NCI-H774 (cell line): ENCODE measurements at places on chromosomes 12 and 14.

DNA sequence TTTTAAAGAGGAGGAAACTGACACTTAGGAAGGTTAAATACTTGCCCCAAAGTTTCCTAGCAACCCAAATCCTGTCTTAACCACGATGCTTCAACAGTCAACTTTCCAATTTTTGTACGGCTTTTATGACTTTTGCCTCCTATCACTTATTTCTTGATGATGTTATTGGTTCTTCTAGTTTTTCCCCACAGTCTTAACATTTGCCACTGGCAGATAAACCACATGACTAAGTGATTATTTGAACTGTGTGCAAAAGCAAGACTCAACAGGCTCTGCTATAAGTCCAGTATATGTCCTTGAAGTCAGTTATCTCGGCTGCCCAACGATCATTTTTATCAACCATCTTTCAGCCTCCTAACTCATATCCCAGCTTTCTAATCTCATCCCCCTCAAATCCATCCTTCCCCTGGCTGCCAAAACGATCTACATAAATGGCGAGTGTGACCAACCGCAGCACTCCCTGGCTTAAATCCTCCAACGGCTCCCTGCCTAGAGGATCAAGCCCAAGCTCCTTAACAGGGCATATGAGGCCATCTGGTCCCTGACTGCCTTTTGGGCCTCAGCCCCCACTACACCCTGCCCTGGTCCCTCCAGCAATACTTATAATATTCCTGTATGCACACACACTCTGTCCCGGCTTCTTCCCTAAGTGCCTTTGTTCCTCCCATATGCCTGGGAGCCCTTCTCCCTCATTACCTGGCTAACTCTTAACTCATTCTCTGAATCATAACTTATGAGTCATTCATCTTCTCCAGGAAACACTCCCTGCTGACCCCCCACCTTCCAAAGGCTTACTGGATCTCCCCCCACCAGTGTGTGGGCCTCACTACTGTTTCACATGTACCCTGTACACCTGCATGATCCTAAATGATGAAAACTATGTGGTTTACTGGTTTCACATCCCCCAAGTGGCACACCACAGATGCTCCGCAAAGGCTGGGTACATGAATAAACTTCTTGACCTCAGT lies 8.8 kb downstream of the VPS37B start:
- DNase-seq = no peak

- peak; percentile 74 for DNase-seq
These were observed 62.4 kb upstream of the PLBD1 start for GRCh38 chr12:14629832-14630710.

DNA sequence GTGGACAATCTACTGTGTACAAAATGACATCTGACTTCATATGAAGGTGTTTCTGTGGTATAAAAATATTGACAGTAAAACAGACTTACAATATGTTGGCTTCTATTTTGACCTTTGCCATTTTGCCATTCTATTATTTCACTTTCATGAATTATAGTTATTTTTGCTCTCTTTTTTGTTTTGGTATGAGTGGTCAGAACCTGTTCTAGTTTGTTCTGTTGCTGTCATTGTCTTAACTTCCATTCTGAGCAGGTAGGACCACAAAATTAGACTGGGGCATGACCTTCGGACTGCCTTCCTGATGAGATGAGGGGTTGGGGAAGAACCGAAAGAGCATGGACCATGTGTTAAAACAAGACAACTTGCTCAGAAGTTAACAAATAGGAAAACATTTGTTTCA lies 36.5 kb upstream of the IFNG-AS1 start:
- no peak for DNase-seq

DNA sequence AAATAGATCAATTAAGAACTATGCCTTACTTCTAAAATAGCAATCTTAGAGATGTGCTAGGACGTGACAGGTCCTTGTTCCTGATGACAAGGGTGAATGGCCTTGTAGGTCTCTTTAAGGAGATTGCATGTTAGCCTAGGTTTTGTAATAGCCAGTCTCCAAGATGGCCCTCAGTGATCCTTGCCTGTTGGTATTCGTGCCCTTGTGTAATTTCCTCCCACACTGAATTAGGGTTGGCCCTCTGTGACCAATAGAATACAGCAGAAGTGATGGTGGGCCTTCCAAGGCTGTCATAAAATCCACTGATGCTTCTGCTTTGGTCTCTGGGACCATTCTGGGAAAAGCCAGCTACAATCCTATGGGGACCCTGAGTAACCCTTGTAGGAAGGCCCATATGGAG lies 38.2 kb upstream of the SNX6 start:
- DNase-seq = no peak

DNA sequence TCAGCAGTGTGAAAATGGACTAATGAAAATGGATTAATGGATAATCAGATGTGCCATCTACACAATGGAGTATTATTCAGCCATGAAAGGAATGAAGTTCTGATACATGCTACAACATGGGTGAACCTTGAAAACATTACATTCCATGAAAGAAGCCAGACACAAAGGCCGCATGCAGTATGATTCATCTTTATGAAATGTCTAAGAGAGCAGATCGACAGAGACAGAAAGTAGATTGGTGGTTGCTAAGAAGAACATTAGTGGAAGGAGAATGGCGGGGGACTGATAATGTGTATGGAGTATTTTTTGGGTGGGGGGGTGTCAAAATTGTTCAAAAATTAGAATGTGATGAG lies 47.3 kb downstream of the PRKAB1 start:
- DNase-seq = no peak

DNA sequence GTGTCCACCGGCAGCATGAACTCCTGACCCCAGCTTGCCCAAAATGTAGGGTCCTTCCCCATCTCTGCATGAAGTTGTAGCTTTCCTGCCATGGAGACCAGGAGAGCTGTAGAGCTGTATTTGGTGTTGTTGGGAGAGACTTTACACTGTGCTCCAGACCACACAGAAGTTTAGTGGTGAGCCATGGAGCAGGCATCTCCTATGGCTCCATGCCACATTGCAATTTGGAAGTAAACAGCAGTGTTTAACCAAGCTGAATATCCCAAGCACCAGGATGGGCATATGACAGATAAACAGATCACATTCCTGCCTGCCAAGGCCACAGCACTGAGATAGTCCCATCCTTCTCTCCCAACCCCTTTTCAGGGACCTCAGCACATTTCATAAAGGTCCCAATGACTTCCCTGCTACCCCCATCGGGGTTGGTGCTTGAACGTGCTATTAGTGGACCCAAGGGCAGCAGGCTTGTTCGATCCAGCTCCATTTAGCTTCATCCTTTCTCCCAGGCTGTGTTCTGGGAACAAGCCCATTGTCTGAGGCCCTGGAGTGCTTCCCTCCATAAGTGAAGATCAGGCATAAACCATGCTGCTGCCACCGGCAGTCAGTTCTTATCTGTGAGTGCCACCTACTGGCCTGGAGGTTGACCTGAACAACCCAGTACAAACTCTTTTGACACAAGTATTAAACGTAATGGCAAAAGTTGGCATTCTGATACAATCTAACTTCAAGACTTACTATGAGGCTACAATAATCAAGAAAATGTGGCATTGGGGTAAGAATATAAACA lies 172.3 kb upstream of the ATXN7L3B start:
- no peak for DNase-seq

- DNase-seq = no peak
These were observed 48.2 kb downstream of the ATF7 start for GRCh38 chr12:53577941-53578352.

DNA sequence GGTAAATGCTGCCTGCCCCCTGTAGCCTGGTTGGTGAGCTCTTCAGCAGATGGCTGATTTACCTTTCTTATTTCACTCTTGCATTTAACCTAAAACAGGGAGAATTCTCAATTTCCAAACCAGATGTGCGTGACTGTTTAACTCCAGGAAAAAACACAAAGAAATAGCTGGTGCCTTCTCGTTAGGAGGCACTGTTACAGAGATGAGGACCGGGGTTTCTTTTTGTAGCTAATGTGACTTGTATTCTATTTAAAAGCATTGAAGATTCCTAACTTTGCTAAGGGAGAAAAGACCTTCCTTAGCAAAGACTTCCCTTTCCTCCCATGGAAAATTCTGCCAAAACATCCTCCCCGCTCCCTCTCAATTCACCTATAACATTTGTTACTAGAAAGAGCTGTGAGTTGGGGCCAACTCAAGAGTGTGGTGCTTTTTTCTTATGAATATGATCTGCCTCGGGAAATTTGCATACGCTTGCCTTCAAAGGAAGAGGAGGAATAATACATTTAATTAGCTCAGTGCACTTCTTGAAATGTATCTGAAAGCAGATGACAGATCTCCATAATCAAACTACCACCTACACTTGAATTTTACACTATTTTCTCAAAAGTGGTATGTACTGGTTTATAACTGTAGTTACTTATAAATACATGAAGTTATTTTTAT lies 102.0 kb upstream of the ARID2 start:
- no peak for DNase-seq

DNA sequence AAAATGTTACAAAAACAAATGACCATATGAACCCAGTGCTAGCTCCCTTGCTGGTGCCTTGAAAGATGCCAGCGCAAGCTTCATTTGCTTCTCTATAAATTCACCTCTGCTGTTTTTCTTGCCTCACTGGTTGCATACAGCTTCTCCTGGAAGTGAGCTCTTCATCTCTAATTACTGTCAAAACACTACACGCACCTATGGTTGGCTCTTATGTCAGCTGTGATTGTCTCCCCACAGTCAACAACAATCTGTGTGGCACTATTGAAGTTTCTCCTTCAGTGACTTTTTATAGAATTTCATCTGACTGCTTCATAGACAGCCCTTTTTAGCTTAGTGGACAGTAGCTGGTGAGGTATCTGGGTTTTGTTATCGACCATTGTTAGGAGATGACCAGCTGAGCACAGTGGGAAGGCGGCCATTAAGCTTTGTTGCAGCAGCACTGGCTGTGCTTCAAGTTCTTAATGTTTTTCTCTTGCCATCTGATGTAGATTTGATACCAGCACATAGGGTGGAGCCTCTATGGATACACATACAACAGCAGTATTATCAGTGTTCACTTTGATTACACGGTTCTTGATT lies 131.8 kb downstream of the KITLG start:
- peak; percentile 21 for DNase-seq

- DNase-seq = no peak
These were observed 18.8 kb downstream of the GPR65 start for GRCh38 chr14:88023658-88024187.

GRCh38 chr14:77707355-77707723 lies 484 bp downstream of the ALKBH1 start:
- no peak for DNase-seq

- DNase-seq = peak; percentile 5
These were observed 656 bp upstream of the DTD2 start for GRCh38 chr14:31457665-31458659.

DNA sequence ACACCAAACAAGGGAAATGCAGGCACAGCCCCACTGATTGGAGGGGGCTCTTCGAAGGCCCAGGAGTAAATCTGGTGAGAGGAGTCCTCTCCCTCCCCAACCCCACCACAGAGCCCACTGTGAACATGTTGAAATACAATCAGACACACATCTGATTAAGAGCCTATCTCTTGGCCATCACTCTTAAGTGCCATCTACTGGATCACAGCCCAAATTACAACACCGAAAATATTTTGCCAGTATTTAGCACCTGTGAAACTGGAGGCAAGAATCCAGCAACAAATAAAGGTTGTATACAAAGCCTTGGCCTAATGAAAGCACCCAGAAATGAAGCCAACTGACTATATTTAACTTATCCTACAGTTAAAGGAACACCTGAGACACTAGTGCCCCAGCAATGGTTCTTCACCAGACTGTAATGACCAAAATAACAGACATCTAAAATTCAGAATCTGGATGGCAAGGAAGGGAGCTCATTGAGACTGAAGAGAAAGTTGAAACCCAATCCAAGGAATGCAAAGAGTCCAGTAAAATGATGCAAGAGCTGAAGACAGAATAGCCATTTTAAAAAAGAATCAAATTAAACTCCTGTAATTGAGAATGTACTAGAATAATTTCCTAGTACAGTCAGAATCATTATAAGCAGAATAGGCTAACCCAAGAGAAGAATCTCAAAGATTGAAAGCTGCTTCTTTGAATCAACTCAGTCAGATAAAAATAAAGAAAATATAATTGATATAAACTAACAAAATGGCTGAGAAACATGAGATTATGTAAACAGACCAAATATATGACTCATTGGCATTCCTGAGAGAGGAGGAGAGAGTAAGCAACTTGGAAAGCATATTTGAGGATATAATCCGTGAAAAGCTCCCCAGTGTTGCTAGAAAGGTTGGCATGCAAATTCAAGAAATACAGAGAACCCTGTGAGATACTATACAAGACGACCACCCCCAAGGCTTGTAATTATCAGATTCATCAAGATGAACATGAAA lies 1117.0 kb downstream of the FLRT2 start:
- no peak for DNase-seq

- no peak for DNase-seq
These were observed 230.9 kb upstream of the NOVA1 start for GRCh38 chr14:26828741-26829140.

- DNase-seq = no peak
These were observed 319.5 kb upstream of the SFSWAP start for GRCh38 chr12:131391399-131391798.

GRCh38 chr14:32980178-32980901 lies 41.7 kb downstream of the NPAS3 start:
- no peak for DNase-seq

GRCh38 chr14:59601056-59601455 lies 24.4 kb upstream of the CCDC175 start:
- no peak for DNase-seq

GRCh38 chr14:99329711-99330315 lies 57.8 kb upstream of the BCL11B start:
- no peak for DNase-seq

GRCh38 chr12:114949058-114949820 lies 265.3 kb upstream of the TBX3 start:
- no peak for DNase-seq

- no peak for DNase-seq
These were observed 702 bp downstream of the FAM222A start for GRCh38 chr12:109714141-109714912.

- no peak for DNase-seq
These were observed 550 bp upstream of the NUP107 start for GRCh38 chr12:68686262-68686594.

GRCh38 chr12:94779485-94779884 lies 129.1 kb upstream of the TMCC3 start:
- DNase-seq = no peak

GRCh38 chr14:26596543-26597061 lies 1.2 kb downstream of the NOVA1 start:
- DNase-seq = no peak

- no peak for DNase-seq
These were observed 22.2 kb downstream of the GRIN2B start for GRCh38 chr12:13959131-13959723.

- no peak for DNase-seq
These were observed 6.2 kb downstream of the ISCU start for GRCh38 chr12:108568338-108569154.

DNA sequence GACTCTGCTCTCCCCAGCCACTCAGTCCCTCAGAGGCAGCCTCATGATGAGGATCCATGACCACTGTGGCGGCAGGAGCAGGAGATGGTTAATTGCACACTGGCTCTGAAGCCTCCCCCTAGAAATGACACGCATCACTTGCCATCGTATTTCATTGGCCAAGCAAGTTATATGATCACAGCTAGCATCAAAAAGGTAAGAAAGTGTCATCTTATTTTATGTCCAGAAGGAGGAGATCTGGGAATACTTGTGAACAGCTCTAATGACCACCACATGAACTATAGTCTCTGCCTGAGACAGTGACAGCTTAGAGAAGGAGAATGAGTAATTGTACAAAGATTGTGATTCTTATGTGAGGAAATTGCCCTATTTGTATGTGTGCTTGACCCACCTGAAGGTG lies 363.4 kb downstream of the NUAK1 start:
- no peak for DNase-seq
